ENCODE measurements at places on chromosomes 2 and 18. TPM values are rescaled to one million over a fixed set of nuclear protein-coding genes. Genes with fewer than 3 reads are reported as not detected.

- no peak for DNase-seq
Observed at GRCh38 chr2:141468761-141469160, 662.1 kb downstream of the LRP1B start.

DNA sequence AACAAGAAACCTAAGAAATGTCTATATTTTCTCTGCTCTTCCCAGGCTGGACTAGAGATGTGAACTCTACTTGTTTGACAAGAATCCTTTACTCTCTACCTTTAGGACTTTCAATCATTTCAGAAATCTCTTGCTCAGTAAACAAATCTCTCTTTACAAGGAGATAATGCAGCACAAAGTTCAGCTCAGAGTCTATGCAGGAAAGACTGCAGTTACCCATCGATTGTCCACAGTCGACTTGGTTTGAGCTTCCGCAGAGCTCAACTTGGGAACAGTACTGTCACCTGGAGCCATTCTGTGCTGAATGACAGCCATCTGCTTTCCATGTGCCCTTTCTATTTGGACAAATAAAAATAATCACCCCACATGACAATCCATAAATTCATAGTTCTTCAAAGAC, 259.7 kb upstream of the STON1 start:
- no peak for DNase-seq

DNA sequence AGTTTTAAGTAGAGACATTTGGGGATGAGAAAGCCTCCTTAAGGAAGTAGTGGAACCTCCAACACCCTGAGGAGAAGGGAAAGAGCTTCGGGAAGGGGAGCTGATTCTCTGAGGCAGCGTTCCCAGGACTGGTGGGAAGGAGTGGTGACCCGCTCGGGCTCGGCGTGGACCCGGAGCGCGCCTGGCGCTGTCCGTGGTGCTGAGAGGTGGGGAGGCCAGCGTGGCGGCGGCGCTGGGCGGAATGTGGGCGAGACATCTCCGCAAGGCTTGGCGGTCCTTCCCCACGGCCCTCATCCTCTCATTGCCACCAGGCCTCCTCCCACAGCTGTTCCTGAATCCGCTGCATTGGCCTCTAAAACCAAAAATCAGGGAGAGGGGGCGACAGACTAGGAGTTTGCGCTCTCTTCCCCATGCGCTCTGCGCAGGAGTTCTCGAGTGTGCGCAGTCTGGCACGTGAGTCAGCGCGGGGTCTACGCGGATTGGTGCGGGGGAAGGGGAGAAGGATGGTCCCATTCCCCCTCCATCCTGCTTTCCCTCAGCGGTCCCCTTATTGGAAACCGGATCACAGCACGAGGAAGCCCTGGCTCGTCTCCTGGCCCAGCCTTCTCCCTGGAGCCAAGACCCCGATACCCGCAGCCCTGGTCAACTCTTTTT, 857 bp downstream of the RESP18 start:
- DNase-seq: peak; percentile 34

DNA sequence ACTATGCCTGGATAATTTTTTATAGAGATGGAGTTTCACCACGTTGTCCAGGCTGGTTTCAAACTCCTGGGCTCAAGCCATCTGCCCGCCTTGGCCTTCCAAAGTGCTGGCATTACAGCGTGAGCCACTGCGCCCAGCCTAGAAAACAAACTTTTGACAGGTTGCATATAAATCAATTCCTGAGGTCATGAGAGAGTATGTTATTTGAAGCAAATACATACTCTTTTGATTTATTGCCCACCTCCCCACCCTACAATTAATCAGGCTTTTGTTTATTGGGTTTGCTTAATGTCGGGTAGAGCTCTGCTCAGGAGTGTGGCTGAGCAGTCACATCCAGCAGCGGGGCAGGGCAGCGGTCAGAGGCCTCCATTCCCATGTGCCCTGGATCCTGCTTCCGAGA, 37.9 kb upstream of the ASB1 start:
- DNase-seq: no peak

DNA sequence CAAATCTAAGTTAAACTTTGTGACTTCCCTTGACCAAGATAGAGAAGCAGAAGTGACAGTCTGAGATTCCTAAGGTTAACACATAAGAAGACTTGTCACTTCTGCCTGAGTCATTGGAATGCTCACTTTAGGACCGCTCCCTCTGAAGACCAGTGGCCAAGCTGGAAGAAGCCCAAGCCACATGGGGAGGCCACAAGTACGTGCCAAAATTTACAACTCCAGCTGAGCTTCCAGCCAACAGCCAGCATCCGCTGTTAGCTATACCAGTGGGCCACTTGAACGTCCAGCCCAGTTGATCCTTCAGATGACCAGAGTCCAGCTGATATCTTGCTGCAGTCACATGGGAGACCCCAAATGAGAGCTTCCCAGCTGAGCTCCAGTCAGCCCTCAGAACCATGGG, 18.1 kb upstream of the ANTXR1 start:
- DNase-seq: peak; percentile 33

DNA sequence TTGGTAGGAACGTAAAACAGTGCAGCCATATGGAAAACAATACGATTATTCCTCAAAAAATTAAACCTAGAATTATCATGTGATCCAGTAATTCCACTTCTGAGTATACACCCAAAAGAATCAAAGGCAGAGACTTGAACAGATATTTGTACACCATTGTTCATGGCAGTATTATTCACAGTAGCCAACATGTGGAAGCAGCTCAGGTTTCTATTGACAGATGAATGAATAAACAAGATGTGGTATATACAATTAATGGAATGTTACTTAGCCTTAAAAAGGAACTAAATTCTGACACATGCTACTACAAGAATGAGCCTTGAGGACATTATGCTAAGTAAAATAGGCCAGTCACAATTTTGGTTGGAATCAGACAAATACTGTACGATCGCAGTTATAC, 14.2 kb upstream of the RTTN start:
- no peak for DNase-seq

- DNase-seq: no peak
Observed at GRCh38 chr2:15890936-15891905, 49.1 kb upstream of the MYCN start.

The PARD6G gene
- 1.7 TPM for total RNA-seq

GRCh38 chr2:69003731-69004130, 9.2 kb upstream of the ANTXR1 start:
- DNase-seq: no peak

DNA sequence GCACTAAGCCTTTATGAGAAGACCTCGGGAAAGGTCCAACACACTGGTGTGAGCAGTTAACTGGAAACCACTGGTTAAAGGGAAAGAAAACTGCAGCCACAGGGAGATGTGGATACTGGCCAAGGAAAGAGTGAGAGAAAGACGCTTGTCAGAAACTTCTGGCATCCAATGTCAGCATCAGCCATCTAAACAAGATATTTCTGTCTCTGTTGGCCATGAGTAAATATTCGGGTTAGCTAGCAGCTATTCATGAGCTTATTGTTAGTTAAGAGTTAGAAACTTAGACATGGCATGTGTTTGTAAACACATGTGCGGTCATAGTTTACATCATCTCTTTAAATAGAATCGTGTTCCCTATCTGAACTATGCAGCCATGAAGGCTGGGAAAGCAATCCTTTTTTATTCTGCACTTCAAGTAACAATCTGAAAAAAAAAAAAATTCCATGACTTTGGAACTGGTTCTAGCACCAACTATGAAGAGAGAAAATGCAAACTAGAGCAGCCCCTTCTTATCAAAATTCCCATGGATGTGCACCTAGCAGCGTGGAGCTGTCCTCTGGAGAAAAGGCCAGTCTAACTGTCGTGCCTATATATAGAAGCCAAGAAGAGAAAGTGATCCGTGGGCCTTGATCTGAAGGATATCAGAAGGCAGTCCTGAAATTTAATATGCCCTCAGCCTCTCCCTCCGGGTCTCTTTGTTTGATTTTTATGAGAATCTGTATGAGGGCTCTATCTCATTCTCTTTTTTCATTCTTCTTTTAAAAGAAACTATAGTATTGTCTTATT, 84.0 kb upstream of the RFX8 start:
- DNase-seq: peak; percentile 91

- DNase-seq: no peak
Observed at GRCh38 chr2:233768076-233768475, 8.0 kb downstream of the UGT1A1 start.

The SULT1C2 gene
- total RNA-seq: not detected

The TUBA4B gene
- total RNA-seq: not detected

The NCKAP5 gene
- 28.7 TPM for total RNA-seq

DNA sequence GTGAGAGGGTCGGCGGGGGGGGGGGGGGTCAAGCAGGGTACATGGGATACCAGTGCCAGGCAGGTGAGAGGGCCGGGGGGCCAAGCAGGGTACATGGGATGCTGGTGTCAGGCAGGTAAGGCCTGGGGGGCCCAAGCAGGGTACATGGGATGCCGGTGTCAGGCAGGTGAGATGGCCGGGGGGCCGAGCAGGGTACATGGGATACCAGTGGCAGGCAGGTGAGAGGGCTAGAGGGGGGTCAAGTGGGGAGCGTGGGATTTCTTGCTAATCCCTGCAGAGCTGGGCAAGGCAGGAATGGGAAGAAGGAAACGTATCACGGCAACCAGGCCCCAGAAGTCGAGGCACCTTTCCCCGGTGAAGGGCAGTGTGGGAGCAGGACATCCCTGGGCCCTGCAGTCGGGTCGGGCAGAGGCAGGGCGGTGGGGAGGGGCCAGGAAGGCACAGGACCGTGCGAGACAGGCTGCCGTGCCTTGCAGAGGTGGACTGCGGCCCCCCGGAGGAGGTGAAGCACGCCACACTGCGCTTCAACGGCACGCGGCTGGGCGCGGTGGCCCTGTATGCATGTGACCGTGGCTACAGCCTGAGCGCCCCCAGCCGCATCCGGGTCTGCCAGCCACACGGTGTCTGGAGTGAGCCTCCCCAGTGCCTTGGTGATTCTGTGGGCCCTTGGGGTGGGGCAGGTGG, 49.3 kb downstream of the MTERF4 start:
- no peak for DNase-seq

The CNRIP1 gene
- total RNA-seq: 25.1 TPM

The NR4A2 gene
- not detected for total RNA-seq

The ARHGEF4 gene
- 0.86 TPM for total RNA-seq

- DNase-seq: no peak
Observed at GRCh38 chr2:50718146-50718545, 313.8 kb downstream of the NRXN1 start.

GRCh38 chr2:96233880-96234316, 25.3 kb upstream of the STARD7 start:
- DNase-seq: no peak

The VWA3B gene
- total RNA-seq: not detected

All from fibroblast of villous mesenchyme (primary cell).